ENCODE measurements at places on chromosomes 13 and 19.
A peak's percentile ranks its signal among the peaks of the same experiment; 100 is the strongest.

- no peak for DNase-seq
These were observed 607 bp downstream of the PLEKHJ1 start for GRCh38 chr19:2235381-2236063.

DNA sequence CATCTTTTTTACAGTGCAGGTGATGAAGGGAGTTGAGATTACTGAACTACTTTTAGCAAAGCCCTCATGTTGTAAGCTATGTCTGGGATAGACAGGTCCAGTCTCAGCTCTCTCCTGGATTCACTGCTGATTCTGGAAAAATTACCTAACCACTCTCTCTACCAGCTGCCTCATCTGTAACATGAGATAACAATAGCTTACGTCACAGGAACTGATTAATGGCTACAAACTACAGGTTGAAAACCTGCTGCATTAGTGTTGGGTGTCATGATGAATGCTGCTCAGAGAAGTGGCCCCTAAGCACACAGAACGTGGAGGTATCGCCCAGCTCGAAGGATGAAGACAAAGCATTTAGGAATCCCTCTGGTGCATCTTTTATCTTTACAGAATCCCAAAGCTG is 277.8 kb downstream of the ABCC4 start:
- DNase-seq, result no peak

DNA sequence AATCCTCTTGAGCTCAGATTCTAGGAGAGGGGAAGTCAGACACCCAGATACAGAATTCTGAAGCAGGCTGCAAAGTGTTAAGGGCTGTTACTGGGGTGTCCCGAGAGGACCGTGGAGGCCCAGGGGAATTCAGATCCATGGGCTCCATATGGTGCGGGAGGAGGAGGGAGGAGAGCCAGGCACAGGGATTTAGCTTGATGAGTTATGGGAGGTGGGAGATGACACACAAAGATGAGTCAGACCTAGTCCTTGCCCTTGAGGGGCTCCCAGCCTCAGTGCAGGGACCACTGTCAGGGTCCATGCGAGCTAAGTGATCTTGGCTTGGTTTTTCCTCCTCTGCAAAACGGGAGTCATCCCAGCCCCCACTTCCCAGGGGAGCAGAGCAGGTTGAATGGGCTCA is 14.4 kb upstream of the GIPR start:
- DNase-seq, result no peak

- no peak for DNase-seq
These were observed 35.3 kb downstream of the DACH1 start for GRCh38 chr13:71831716-71832115.

GRCh38 chr13:33322543-33322809 is 36.9 kb upstream of the STARD13 start:
- DNase-seq, result no peak

- DNase-seq, result no peak
These were observed 12.9 kb downstream of the TUBGCP3 start for GRCh38 chr13:112574834-112575613.

GRCh38 chr19:2719920-2720776 is 1.0 kb downstream of the DIRAS1 start:
- no peak for DNase-seq

GRCh38 chr13:97107815-97108529 is 113.7 kb upstream of the OXGR1 start:
- DNase-seq, result no peak

DNA sequence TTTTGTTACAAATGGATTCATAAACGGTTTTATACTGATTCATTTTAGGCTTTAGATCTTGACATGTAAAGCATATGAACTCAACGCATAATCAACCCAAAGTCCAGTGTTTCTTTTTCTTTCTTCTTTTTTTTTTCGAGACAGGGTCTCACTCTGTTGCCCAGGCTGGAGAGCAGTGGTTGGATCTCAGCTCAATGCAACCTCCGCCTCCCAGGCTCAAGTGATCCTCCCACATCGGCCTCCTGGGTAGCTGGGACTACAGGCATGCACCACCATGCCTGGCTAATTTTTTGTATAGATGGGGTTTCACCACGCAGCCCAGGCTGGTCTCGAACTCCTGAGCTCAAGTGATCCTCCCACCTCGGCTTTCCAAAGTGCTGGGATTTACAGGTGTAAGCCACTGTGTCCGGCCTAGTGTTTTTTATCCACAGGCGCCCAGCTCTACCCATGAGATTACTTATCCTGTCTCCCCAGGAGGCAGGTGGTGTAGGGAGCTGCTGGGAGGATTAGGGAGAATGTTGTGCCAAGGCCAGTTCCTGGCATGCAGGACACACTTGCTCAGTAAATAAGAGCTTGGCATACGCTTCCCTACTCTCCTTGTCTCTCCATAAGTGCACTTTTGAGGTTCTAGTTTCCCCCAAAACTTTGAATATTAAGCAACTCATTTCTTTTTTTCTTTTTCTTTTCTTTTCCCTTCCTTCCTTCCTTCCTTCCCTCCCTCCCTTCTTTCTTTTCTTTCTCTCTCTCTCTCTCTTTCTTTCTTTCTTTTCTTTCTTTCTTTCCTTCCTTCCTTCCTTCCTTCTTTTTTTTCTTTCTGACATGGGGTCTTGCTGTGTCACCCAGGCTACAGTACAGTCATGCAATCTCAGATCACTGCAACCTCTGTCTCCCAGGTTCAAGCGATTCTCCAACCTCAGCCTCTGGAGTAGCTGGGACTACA is 4.8 kb upstream of the CEBPA start:
- DNase-seq, result no peak

DNA sequence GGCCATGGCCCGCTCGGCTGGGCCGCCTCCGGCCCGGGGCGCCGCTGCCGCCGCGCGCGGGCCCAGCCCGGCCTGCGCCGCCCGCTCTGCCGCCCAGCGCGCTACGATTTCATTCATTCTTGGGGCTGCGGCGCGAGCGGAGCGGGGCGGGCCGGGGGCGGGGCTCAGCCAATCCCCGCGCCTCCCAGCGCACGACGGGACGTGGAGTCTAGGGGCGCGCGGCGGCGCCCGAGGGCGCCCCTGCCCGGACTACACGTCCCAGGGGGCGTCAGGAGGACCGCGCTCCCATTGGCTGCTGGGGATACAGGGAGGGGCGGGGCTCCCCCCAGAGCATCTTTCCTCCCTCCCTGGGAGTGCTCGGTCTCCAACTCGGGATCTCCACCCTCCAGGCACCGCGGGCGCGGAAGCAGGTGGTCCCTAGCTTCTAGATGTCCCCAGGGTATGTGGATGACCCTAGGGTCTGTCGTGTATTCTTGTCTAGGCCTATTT is 5.6 kb upstream of the DPF1 start:
- peak; percentile 22 for DNase-seq

- no peak for DNase-seq
These were observed 1439.0 kb upstream of the SPRY2 start for GRCh38 chr13:81779876-81780275.

GRCh38 chr19:13058951-13059660 is 43.6 kb downstream of the LYL1 start:
- no peak for DNase-seq

DNA sequence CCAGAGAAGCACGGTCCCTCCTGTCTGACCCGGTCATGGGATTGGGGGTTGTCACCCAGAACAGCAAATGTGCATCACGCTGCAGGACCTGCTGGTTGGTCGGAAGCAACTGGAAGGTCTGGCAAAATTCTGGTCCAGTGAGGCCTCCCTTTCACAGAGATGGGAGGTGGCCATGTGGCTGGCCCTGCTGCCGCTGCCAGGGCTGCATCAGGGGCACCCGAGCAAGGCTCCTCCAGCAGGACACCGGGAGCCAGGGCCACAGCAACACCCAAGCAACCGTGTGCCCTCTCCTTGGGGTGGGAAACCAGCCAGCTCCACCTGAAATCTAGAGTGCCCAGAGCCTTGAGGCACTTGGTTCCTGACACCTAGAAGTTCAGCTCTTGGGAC is 11.5 kb upstream of the GAS6 start:
- no peak for DNase-seq

DNA sequence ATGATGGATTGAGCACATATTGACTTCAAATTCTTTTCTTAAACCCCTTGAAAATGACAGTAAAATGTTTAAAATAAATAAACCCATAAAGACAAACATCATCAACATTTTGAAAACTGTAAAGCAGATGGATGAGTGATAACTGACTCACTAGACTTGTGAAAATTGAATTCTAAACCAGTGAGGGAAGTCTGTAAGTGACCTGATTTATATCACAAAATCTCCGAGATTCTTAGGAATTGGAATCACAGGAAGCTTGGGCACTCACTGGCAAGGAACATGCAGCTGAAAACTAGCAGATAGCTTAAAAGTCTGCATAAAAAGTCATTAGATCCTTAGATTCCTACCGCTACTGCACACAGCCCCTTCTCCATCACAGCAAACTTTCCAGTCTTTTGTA is 51.3 kb upstream of the TSC22D1 start:
- no peak for DNase-seq

DNA sequence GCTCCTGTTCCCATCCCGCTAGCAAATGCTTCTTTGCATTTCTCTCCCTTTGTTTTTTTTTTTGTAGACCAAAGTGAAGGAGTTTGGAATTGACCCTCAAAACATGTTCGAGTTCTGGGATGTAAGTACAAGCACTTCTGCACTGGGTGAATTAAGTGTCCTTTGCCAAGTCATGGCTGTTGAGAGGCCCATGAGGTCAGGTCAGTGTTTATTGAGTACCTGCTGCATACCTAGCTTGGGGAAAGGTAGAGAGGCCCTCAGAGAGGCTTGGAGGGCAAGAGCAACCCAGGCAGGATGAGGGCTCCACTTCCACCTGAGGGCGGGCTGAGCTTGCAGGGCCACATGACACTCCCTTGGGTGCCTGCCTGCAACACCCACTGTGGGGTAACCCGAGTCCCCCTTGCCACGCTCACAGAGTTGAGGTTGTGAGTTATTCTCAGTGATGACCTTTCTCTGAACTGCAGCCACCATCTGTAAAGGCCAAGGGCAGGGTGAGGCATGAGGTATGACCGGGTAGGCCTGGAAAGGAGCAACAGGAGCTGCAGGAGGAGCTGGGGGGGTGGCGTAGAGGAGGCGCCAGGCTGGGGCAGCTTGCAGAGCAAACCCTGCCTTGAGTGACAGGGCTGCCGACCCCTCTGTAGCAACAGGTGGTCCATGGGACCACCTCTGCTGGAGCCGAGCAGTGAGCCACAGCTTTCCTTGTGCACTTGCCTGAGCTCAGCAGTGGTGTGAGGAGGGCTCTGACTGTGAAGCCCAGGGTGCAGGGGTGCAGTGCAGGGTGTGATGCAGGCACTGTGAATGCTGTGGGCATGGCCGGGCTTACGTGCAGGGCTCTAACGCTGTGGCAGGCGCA is 16.6 kb downstream of the GPI start:
- no peak for DNase-seq

DNA sequence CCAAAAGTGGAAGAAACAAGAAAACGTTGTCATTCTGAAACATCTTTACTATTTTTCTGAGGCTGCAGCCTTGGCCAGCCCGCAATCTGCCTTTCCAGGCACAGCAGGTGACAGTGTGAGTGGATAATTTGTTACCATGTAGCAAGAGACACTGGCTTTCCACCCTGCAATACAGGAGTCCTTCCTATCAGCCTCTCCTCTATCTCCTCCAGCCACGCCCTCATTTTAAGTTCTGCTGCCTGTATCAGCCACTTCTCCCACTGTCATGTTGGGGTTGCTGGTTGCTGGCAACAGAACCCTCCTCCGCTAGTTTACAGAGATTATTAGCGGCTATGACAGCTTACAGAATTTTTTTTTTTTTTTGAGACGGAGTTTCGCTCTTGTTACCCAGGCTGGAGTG is 7.7 kb upstream of the LGALS7 start:
- DNase-seq, result no peak

DNA sequence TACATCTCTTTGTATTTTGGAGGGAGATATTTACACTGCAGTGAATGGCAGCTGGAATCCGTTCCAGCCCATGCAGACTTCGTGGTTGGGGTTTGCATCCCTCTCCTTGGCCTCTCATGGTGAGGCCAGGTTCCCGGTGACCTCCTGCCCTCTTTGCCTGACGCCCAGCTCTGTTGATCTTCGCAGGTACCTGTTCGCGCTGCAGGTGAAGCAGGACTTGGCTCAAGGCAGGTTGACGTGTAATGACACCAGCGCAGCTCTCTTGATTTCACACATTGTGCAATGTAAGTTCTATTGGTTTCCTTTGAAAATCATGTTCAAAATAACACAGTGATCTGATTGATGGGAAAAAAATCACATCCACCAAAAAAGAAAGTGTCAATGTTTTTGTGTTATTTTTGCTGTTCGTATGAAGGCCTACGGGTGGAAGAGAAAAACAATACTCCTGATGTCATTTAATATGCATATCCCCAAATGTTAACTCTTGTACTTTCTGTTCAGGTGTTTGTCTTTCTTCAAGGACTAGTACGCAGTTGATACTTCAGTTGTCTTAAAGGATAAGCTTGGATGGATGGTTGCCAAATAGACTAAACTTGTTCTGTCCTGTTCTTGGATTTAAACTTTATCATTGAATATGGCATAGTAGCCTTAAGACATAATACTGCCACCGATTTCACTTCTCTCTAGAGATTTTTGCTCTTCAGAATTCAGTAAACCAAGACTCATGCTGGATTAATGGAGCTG is 199.1 kb downstream of the STK24 start:
- no peak for DNase-seq

DNA sequence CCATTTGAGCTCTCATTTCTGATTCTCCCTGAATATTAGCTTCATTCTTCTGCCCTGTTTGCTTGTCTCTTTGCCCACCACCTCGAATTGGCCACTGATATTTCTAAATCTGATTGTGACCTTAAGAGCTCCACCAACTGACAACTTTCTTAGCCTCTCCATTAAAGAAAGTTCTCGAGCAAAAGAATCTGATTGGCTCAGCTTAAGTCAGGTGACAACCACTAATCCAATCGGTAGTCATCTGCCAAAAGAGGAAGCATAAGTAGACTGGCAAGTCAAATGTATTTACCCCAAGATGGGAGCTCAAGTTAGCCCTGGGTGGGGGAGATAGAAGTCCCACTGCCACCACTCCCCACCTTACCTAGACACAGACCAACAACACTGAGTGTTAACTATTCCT is 41.5 kb downstream of the NOTCH3 start:
- no peak for DNase-seq

DNA sequence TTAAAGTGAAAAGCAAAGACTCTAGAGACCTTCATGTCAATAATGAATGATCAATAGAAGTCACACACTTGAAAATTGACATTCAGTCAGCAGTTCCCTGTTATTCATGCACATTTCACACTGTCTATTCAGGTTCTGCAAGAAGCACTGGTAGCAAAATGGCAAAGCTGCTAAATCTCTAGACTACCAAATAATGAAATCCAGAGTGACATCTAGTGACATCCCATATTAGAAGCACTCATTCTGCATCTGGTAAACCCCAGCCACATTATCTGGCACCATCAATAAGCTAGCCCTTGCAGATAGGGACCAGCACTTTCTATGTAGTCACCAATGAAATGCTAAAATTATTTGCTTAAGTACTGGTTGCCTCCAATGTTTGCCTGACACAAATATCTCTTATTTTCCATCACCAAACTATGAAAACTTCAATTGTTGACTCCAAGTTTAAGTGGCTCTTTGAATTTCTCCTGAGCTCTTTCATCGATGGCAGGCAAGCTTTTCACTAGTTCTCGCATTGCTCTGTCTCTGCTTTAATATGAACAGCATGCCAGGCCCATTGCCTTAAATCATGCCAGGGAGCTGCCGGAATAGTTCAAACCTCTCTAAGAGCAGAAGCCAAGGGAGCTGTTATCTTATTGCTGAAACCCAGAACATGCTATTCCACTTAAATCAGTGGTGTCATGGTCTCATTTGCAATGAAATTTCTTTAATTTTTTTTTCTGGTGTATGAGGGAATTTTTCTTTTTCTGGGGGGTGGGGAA is 409.9 kb downstream of the MZT1 start:
- no peak for DNase-seq
